ENCODE measurements at places on chromosomes 7 and 10.

- DNase-seq: no peak
Observed at GRCh38 chr10:11359869-11360268, 251.6 kb downstream of the USP6NL start.

DNA sequence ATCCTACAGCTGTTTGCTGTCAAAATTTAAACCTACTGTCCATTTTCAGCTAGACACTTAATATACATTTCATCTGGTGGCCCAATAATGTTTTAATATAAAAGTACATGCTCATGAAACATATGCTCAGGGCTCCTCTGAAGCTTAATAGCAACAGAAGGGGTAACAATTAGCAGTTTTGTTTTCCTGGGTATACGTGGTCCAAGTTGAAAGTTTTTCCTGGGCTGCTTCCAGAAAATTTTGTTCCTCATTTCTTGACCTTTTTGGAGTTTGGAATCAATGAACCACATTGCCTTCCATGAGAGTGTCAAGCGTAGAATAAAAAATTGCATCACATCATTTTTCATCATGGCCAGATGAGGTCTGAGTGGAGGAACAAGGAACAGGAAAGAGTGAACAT is 537.3 kb upstream of the MGMT start:
- no peak for DNase-seq

DNA sequence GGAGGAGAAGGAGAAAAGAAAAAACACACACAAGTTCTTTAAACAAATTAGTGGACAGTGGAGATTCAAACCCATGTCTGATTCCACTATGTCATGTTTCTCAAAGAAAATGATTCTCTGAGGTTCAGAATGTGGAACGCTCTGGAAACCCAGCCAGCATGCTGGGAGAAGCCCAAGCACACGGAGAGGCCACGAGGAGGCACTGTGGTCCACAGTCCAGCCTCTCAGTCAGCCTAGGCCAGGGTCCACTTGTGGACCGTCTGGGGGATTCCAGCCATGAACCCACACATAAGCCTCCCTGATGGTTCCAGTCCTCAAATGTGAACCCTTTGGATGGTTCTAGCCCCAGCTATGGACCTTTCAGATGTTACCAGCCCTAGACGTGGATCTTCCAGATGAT is 73.4 kb downstream of the CAV1 start:
- DNase-seq: no peak

DNA sequence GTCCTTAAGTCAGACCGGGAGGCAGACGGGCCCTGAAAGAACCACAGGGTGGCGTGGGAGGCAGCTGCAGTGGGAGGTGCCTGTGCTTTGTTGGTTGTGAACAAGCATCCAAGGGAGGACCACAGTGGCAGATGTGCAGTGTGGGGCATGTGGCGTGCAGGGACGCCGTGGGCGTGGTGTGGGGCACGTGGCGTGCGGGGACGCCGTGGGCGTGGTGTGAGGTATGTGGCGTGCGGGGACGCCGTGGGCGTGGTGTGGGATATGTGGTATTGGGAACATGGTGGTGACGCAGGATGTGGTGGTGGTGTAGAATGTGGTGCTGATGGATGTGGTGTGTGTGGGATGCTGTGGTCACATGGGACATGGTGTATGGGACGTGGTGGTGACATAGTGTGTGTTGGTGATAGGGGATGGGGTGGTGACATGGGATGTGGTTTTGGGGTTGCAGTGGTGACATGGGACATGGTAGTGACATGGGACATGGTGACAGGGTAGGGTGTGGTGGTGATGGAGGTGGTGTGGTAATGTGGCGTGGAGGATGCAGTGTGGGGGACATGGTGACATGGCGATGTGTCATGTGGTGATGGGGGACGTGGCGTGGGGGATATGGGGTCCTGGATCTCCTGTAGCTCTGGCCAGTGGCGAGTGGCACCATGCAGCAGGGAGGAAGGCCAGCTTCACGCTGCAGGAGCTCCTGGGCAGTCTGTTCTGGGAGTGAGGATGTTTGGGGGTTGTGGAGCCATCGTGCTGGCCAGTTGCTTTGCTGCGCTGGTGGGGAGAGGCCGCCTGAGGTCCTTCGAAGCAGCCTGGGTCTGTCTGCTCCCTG is 78.8 kb downstream of the INPP5A start:
- no peak for DNase-seq

GRCh38 chr7:157397731-157398691 is 61.2 kb downstream of the DNAJB6 start:
- DNase-seq: peak; percentile 73

DNA sequence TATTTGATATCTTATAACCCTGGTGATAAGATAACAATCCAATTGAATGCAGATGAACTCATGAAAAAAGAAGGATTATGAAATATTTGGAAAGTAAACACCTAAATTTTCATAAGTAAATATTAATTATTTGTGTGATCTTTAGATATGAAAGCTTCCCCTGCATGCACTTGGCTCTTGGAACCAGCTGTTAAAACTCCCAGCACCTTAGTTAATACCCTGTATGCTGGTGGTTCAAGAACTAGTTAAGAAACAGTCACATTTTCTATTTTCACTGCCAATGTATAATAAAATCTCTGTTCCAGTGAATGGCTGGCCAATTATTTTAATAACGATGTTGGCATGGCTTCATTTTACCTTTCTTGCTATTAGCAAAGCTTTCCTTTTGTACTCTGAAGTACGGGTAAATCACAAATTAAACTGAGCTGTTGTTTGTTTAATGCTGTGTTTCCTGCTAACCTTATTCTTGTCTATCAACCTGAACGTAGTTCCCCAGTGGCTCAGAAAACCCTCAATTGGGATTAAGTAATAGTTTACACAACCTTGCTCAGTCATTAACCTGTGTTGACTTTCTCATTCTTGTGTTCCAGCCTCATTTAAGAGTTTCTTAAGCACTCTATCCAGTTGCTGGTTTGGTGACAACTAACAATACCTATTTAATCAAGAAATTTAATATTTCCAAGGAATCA is 38.9 kb downstream of the MET start:
- DNase-seq: peak; percentile 100

DNA sequence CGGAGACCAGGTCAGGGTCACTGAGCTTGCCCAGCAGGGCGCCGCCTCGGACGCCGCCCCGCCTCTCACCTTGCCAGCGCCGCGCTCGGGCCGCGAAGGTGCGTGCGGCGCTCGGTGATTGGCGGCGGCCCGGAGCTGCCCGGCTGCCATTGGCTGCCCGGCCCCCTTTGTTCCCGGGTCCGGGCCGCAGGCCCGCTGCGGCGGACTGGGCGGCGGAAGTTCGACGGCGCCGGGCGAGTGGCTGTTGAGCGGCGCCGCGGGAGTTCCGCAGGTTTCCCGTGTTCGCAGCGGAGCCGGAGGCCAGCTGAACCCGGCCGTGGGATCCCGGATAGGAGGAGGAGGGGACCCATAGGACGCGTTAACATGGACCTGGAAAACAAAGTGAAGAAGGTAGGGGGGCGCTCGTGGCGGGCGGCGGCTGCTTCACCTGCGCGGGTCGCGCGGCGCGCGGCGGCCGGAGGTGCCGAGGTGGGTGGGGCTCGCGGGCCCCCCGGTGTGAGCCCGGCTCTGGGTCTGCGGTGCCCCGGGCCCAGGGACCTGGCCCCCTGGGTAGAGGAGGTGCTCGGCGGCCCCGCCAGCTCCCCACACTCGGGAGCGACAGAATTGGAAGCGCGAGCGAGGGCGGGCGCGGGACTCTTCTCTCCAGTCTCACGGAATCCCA is at the start of gene TES:
Gene TES (plus strand): TSS at position 195 of the 661 bp plus-strand sequence. CDS start 169 bp downstream, at position 364.
- peak; percentile 61 for DNase-seq

DNA sequence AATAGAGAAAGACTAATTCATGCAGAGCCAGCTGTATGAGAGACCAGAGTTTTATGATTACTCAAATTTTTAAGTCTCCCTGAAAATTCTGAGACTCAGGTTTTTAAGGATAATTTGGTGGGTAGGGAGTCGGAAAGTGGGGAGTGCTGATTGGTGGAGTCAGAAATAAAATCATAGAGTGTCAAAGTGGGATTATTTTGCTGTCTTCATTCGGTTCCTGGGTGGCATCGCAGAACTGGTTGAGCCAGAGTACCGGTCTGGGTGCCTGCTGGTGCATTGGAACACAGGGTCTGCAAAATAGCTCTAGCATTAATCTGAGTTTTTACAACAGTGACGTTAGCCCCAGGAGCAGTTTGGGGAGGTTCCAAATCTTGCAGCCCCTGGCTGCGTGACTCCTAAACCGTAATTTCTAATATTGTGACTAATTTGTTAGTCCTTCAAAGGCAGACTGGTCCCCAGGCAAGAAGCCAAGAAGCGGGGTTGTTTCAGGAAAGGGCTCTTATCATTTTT is 32.4 kb downstream of the GPRIN2 start:
- peak; percentile 4 for DNase-seq

DNA sequence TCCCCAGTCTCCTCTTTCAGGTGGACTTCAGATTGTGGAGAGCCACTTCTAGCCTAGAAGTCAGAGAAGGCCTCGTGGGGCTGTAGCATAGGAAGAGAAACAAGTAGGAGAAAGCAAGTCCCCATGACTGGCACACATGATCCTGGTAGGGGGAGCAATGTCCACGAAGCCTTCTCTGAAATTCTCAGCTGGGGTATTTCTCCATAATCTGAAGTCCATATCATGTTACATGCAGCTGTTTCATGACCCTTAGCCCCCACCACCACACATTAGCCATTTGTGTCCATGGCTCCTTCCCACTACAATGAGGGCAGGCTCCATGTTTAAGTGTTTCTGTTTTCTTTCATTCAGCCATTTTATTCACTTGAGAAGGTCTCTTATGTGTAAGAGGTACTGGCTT is 43.2 kb downstream of the LAMB4 start:
- DNase-seq: no peak

GRCh38 chr10:12583891-12584595 is 234.7 kb downstream of the CAMK1D start:
- no peak for DNase-seq

DNA sequence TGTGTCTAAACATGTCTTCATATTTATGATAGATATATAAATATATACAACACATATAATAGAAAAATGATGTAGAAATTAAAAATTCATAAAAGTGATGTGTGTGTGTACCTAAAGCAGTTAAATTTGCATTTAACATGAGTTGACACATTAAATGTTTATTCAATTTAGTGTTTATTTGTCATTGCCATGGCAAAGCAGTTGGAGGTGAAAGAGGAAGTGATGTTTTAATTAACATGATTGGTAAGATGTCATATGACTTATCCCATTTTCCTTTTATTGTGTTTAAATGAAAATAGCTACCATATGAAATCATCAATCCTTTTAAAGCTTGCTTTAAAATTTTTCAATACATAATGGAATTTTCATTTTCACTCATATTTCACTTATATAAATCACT is 452.6 kb downstream of the SUGCT start:
- no peak for DNase-seq

GRCh38 chr7:2523941-2524807 is 4.6 kb downstream of the LFNG start:
- DNase-seq: peak; percentile 90

DNA sequence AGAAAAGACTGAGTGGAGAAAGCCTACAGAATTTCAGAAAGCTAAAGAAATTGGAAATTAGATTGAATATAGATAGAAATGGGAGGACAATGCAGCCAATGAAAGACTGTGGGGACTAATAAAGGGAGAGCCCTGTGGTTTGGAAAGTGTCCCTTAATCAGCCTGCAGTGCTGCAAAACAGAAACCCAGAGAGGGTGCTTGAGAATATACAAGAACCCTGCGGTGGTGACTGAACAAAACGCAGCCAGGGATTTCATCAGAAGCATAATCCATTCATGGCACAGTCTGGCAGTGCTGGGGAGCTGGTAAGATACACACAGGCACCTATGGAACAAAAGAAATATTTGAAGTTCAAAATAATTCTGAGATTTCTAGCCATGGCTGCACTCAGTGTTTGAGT is 19.1 kb downstream of the CEP41 start:
- DNase-seq: peak; percentile 97

DNA sequence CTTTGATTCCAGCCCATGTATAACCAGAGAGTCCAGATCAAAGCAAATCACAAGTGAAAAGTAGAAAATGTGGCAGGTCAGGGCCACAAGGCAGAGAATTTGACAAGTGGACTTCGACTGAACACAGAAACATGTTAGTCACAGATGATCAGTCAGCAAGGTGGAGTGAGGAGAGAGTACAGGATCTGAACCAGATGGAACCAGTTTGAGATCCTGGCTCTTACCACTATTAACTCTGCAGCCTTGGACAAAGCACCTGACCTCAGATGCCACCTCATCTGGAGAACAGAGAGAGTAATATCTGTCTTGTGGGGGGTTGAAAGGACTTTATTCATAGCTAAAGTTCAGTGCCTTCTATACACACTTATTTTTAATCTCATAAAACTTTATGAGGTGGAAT is 4.4 kb downstream of the MRLN start:
- DNase-seq: no peak

DNA sequence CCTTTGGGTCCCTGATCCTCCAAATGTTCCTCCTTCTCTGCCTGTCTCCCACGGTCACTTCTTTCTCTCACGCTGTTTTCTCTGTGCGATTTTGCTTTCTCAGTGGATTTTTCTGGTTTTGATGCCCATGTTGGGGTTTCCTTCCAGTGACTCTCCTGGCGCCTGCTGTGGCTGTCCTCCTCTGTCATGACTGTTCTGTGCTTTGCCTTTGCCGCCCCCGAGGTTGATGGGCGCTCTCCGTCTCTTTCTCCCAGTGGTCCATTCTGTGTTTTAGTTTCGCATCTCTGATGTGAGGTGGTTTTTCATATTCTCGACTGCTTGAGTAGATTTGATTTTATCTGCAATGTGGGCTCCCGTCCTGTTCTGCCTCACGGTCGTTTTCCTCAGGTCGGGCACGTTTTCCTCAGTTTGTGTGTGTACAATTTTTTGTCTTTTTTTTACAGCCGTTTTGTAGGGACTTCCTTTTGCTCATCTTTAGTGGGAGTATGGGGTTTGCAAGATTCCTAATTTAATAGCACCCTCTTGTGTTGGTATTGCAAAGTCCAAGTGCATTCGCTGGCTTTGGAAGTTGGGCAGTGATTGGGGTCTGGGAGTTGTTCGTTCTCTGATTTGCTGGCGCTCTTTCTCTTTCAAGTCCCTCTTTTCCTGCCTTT is 100.0 kb downstream of the INPP5A start:
- DNase-seq: peak; percentile 2

DNA sequence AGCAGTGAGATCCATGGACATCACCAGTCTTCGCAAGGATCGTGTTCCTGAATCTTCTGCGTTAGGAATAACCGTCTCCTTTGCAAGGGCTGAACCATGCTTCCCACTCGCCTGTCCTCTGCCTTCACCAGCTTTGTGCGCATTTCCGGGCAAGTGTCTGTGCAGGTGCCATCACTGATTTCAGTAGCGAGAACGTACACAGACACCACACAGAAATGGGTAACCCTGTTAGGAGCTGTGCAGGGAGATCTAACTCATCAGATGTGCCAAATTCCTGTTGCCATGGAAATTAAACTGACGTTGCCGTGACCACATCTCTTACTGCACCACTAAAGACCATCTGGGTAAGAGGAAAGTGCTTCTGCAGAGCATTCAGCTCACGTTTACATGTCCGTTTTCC is 146.3 kb downstream of the DIP2C start:
- DNase-seq: no peak

- no peak for DNase-seq
Observed at GRCh38 chr10:78550090-78550489, 516.4 kb downstream of the RPS24 start.

GRCh38 chr10:21475393-21475792 is 50.1 kb downstream of the SKIDA1 start:
- no peak for DNase-seq

- no peak for DNase-seq
Observed at GRCh38 chr7:127881564-127881963, 149.7 kb downstream of the LRRC4 start.

Data from DMS79 treated with DMSO at 0.1 percent for 48 hours (cell line).